Activated T-cell treated with anti-CD3 and anti-CD28 coated beads, Interleukin-2, amount 50 U/mL, for 48 hours (primary cell): ENCODE measurements at places on chromosomes 3 and 15.

DNA sequence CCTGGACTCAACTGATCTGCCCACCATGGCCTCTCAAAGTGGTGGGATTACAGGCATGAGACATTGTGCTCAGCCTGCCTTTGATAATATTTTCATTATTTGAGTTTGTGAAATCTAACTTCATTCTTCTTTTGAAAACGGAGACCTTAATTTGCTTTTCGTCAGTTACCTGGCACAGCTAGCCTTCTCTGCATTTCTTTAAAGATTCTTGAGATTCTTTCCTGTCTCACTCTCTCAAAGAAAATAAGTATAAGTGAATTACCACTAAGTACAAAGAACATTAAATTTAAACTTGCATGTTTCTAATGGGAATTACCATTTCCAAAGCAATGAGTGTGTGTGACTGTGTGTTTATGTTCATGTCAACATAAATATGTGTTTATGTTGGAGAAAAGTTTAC is 187.9 kb downstream of the NFKBIZ start:
- no peak for DNase-seq

DNA sequence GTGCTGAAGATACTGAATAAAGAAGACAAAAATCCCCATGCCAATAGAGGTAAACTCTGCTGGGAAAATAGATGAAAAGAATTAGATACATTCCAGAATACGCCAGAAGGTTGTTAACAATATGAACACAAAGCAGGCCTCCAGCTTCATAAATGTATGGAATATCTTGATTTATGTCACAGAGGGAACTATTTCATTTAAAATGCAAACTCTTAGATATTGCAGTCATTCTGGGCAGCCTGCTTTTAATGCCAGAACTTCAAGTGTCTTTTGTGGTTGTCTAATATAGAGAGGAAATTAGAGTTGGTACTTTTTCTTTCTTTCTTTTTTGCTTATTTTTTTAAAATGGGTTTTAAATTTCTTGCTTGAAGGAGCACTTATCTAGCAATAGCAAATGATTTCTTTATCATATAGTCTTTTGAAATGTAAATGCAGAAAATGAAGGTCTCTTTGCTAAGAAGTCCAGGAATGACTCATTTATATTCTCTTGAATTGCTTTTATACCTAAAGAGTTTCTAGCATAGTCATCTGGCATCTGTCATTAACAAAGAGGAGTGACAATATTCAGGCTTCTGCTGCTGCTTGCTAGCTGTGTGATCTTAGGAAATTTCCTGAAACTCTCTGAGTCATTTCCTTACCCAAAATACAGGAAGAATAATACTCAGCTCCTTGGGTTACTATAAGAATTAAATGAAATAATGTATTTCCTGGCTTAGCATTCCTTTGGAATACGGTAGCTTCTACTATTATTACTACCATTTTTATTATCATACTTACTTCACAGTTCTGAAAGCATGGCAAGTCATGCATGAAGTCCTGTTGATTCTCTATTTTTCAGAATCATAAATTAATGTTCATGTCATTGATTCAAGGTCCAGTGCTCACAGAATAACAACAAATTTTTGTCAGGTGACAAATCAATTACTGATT is 527.6 kb downstream of the DIPK2A start:
- no peak for DNase-seq

- no peak for DNase-seq
Measured at GRCh38 chr3:176776622-176777175, 420.6 kb downstream of the TBL1XR1 start.

DNA sequence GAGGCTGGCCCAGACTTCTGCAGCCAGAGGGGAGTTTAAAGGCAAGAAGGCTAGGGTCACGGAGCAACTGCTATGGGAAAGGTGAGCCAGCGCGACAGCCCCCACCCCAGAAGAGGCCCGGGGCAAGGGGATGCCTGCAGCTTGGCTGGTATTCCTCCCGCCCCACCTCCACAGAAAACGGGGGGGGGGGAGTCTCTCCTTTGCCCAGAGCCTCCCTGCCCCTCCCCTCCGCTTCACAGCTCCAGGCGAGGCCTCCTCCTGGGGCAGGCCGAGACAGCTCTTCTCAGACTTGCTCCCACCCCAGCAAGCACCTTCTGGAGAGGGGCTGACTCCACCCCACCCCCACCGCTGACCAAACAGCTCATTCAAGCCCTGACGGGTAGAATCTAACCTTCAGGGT is 13.4 kb downstream of the ANP32A start:
- DNase-seq, result no peak

- no peak for DNase-seq
Measured at GRCh38 chr3:147507638-147508286, 98.6 kb downstream of the ZIC1 start.
